AG08396 (cell line): ENCODE measurements at places on chromosomes 3 and 15.

GRCh38 chr3:40920041-40920440 lies 279.3 kb upstream of the CTNNB1 start:
- DNase-seq = no peak

- DNase-seq = no peak
Measured at GRCh38 chr3:39362812-39363211, 20.4 kb upstream of the SLC25A38 start.

DNA sequence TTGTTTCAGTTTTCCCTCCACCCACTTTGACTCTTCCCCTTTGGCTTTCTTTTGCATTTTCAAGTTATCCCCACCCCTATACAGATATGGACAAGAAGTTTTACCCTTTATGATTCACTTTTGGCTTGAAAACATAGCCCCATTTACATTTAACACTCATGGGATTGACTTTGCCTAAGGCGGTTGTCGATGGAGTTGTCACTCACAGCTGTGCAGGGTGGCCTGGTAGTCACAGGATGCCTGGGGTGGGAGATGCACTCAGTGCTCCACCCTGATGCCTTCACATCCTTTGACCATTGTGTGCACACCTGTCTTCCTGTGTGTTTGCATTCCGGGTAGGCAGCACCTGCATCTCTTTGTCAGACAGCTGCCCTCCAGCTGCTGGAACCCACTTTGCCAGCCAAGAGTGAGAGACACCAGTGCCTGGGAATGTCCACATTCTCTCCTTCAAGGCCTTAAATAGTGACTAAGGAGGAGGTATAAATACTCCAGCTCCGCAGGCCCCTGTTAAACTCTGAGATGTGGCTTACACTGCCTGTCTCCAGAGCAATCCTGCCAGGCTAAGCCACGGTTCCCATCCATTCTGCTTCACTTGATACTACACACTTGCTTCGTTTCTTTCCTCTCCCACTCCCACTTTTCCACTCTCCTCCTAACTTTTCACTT lies 191.5 kb upstream of the SLC24A5 start:
- DNase-seq = no peak

GRCh38 chr3:196604548-196604947 lies 34.9 kb upstream of the NRROS start:
- DNase-seq = no peak

DNA sequence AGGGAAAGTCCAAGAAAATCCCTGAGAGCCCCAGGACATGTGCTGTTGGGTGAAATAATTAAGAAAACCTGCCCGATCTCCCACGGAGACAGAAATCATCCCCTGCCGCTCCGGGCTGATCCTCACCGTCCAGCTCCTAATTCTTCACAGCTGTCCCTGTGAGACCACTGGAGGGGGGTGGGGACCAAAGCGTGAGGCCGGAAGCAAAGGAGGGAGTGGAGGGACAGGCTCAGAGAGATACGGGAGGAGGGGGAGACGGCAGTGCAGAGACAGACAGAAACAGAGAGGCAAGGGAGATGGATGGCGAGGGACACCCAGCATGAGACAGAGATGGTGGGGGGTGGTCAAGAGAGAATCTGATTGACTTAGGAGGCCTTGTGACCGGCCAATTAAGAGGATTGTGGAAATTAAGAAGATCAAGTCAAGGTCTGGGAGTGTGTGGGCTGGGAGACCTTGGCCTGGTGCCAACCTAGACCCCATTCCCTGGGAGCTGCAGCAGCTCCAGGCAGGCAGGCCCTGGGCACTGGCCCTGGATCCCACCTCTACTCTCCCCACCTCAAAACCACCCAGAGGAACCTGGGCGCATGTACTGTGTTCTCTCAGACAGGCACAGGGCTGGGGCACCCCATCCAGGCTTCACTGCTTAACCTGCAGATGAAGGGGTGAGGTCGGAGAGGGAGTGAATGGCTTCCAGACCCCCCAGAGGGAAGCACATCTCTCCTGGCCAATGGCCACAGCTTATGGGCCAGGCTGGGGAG lies 113.2 kb upstream of the ALDH1A3 start:
- DNase-seq = peak; percentile 10

- no peak for DNase-seq
Measured at GRCh38 chr3:36833160-36833814, 68.9 kb upstream of the DCLK3 start.

GRCh38 chr3:122271246-122271898 lies 53.7 kb upstream of the CSTA start:
- no peak for DNase-seq

- no peak for DNase-seq
Measured at GRCh38 chr3:178059836-178060235, 476.4 kb upstream of the KCNMB2 start.

DNA sequence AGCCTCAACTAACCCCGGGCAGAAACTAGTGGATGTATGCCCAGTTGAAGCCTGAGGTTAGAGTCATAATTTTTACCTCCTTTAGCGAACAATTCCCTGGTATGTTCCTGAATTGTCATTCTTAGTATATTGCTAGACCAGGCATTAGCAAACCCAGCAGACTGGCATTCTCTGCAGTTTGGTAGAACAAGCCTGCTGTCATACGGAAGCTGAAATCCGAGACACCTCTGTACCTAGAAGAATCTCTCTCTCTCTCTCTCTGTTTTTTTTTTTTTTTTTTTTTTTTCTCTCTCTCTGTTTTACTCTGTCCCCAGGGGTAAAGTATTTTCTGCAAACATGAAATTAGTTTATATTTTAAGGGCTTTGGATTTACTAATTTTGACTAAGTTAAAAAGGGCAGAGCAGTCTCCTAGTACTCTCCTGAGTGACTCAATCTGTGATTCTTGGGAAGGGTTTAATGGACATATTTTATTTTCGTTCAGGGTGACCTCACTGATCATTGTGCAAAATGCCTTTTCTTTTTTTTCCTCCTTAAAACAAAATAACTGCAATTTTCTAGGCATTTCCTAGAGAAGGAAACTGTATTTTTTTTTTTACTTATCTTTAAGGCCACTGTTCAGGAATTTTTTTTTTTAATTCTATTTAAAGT lies 133.6 kb upstream of the ICE2 start:
- no peak for DNase-seq

- DNase-seq = no peak
Measured at GRCh38 chr3:117793622-117794265, 1084.2 kb downstream of the TUSC7 start.
